MCF 10A (cell line): ENCODE measurements at places on chromosomes 3 and 15. TPM values are rescaled to one million over a fixed set of nuclear protein-coding genes. Genes with fewer than 3 reads are reported as not detected.

The WNT5A gene
- total RNA-seq, result 9.5 and 14.5 TPM in 2 replicates

- peaks cover 14% of the 10 kb centered on the region for H3K36me3 ChIP-seq
- no peak for DNase-seq
- no peak overlapping the region for H3K27ac ChIP-seq
- H3K27me3 ChIP-seq, result no peaks in the 10 kb centered on the region
- H3K4me1 ChIP-seq, result no peaks in the 10 kb centered on the region
- H3K4me3 ChIP-seq, result no peak overlapping the region
Observed at GRCh38 chr3:124965413-124965812, 30.9 kb upstream of the MUC13 start.

The HYAL2 gene
- 11.6 and 12.6 TPM in 2 replicates for total RNA-seq

DNA sequence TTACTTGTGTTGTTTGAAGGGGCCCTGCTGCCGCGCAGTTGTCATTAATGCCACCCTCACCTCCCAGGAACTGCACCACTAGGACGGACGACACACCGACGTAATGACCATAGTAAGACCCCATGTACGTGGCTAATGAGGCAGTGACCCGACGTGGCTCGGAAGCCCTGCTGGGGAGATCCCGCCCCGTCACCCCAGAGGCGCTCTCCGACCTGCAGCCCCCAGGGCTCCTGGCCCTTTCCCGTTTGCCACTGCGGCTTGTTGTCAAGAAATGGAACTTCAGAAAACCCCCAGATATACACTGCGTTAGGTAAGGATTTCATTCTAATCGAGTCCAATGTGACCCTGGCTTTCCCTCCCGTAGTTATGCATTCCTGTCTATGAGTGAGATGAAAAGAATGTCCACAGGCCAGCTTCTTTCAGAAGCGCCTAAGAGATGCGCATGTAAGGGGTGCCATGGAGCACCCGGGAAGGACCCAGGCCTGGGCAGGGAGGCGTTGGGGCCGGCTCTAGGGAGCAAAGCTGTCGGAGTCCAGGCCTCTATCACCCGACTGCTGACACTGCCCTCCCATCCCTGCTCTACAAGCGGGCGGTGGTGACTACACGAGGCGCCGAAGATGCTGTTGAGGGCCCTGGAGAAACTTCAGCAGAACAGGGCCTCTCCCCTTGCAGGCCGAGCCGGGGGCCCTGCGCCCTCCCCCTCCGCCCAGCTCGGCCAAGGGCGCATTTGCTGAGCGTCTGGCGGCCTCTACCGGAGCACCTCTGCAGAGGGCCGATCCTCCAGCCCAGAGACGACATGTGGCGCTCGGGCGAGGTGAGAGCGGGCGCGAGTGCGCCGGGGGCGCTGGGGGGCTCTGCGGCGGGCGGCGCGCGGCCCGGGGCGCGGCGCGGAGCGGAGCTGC lies at the start of gene GABRA5:
Gene GABRA5, plus strand, starts transcription at position 765 of the 902 bp plus-strand sequence. CDS start 2,187 bp downstream, outside the sequence.
- H3K27me3 ChIP-seq, result no peaks in the 10 kb centered on the region
- H3K4me1 ChIP-seq, result no peaks in the 10 kb centered on the region
- no peak within 1 kb of the TSS for H3K4me3 ChIP-seq

- H3K4me3 ChIP-seq, result no peak overlapping the region
- H3K27ac ChIP-seq, result no peak overlapping the region
- no peaks in the 10 kb centered on the region for H3K4me1 ChIP-seq
- no peaks in the 10 kb centered on the region for H3K36me3 ChIP-seq
- no peaks in the 10 kb centered on the region for H3K27me3 ChIP-seq
Observed at GRCh38 chr3:60629816-60630215, 621.4 kb downstream of the FHIT start.

The TGM4 gene
- total RNA-seq, result 1.1 and 2.5 TPM in 2 replicates

GRCh38 chr15:63319065-63319464 lies 41.7 kb downstream of the APH1B start:
- H3K27ac ChIP-seq, result no peak overlapping the region
- no peaks in the 10 kb centered on the region for H3K27me3 ChIP-seq
- no peaks in the 10 kb centered on the region for H3K36me3 ChIP-seq
- DNase-seq, result no peak
- H3K4me3 ChIP-seq, result no peak overlapping the region
- no peaks in the 10 kb centered on the region for H3K4me1 ChIP-seq

DNA sequence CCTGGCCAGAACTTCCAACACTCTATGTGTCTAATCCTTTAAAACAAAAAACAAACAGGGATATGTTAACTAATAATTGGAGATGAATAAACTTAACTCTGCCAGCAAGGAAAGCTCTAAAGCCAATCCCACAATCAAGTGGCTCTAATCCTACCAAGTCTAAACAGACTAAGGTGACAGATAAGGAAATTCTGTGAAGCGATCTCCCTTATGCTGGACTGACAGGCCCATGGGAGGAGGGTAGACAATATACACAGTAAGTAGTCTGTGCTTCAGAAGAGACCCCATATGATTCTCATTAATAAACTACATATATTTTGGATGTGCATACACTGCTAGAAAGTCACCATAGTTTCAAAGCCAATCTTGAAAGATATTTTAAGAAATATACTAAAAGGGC lies 10.1 kb downstream of the VPS13C start:
- H3K36me3 ChIP-seq, result no peaks in the 10 kb centered on the region
- H3K4me1 ChIP-seq, result peaks cover 11% of the 10 kb centered on the region
- no peak overlapping the region for H3K4me3 ChIP-seq
- H3K27me3 ChIP-seq, result no peaks in the 10 kb centered on the region

DNA sequence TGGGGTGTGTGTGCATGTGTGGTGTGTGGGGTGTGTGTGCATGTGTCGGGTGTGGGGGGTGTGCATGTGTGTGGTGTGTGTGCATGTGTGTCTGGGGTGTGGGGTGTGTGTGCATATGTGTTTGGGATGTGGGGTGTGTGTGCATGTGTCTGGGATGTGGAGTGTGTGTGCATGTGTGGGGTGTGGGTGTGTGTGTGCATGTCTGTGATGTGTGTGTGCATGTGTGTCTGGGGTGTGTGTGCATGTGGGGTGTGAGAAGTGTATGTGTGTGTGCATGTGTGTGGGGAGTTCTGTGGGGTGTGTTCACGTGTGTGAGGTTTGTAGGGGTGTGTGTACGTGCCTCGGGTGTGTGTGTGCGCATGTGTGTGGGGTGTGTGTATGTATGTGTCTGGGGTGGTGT lies 6.7 kb upstream of the OCA2 start:
- H3K36me3 ChIP-seq, result peaks cover 11% of the 10 kb centered on the region
- no peaks in the 10 kb centered on the region for H3K27me3 ChIP-seq
- DNase-seq, result no peak

The GP5 gene
- total RNA-seq, result 0.15 TPM in 1 of 2 replicates, not detected in the other

- H3K4me1 ChIP-seq, result peaks cover 14% of the 10 kb centered on the region
- DNase-seq, result peak; percentile 23
- no peak overlapping the region for H3K27ac ChIP-seq
- no peaks in the 10 kb centered on the region for H3K36me3 ChIP-seq
Observed at GRCh38 chr3:13494463-13495350, 14.6 kb downstream of the HDAC11 start.

GRCh38 chr3:87435926-87436620 lies 159.7 kb upstream of the POU1F1 start:
- H3K27ac ChIP-seq, result no peak overlapping the region
- no peaks in the 10 kb centered on the region for H3K36me3 ChIP-seq
- no peaks in the 10 kb centered on the region for H3K27me3 ChIP-seq
- H3K4me3 ChIP-seq, result no peak overlapping the region
- peaks cover 18% of the 10 kb centered on the region for H3K4me1 ChIP-seq
- no peak for DNase-seq

DNA sequence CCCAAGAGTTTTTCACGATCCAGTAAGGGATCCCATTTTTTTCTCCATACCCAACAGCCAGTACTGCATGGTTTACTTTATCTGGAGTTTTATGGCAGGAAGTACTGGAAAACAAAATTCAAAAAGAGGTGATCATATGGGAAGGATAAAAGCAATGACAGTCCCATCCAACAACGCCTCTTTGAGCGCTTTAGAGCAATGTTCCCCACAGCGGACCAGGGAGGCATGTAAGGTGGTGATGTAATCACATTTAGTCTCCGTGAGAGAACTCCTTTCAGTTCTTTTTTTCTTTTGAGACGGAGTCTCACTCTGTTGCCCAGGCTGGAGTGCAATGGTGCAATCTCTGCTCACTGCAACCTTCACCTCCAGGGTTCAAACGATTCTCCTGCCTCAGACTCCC lies 21.8 kb downstream of the CTSH start:
- H3K27ac ChIP-seq, result no peak overlapping the region
- peaks cover 5% of the 10 kb centered on the region for H3K4me1 ChIP-seq
- DNase-seq, result no peak
- H3K27me3 ChIP-seq, result no peaks in the 10 kb centered on the region
- no peak overlapping the region for H3K4me3 ChIP-seq

DNA sequence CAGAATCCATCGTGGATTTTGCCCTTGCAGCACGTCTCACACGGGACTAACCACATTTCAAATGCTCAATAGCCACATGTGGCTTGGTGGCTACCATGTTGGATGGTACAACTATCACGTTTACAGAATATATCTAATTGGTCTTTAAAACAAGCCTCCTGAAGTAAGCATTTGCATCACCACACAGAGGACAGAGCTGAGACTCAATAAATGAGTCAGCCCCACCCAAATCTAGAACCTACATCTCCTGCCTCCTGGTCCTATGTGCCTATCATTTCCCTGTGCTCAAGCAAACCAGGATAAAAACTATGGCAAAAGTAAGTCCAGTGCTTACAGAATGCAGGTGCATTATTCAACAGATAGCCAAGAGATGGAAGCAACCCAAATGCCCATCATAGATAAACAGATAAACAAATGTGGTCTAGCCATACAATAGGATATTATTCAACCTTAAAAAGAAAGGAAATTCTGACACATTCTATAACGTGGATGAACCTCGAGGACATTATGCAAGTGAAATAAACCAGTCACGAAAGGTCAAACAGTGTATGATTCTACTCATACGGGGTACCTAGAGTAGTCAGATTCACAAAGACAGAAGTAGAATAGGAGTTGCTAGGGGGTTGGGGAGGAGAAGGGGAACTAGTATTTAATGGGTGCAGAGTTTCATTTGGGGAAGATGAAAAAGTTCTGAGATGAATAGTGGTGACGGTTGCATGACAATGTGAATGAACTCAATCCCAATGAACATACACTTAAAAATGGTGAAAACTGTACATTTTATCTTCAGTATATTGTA lies 43.9 kb downstream of the SRGAP3 start:
- no peaks in the 10 kb centered on the region for H3K27me3 ChIP-seq
- no peak overlapping the region for H3K27ac ChIP-seq
- DNase-seq, result no peak
- no peaks in the 10 kb centered on the region for H3K36me3 ChIP-seq

The CHL1 gene
- not detected in 2 replicates for total RNA-seq

The CHRNA7 gene
- total RNA-seq, result 0.20 and 0.23 TPM in 2 replicates

- DNase-seq, result no peak
- H3K4me3 ChIP-seq, result no peak overlapping the region
- H3K27me3 ChIP-seq, result no peaks in the 10 kb centered on the region
- no peaks in the 10 kb centered on the region for H3K36me3 ChIP-seq
Observed at GRCh38 chr3:14440168-14440518, 37.7 kb downstream of the SLC6A6 start.

The NR1I2 gene
- not detected in 2 replicates for total RNA-seq

DNA sequence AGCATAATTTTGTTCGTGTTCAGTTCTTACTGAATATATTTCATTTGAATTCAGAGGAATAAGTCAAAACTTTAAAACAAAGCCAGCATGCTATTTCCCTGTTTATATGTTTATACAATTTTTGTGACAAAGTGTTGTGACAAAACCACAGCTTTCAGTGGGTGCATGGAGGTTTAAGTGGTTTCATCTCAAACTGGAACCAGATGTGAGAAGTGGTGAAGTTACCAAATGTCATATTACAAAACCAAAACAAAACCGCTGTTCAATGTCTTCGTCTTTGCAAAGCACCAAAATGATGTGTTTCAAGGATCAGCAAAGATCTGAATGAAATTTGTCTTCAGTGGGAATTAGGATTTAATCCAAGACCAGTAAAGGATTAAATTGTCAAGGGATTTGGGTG lies 59.3 kb upstream of the OSTN start:
- H3K36me3 ChIP-seq, result no peaks in the 10 kb centered on the region
- no peak overlapping the region for H3K27ac ChIP-seq
- no peaks in the 10 kb centered on the region for H3K27me3 ChIP-seq

The ARNT2 gene
- total RNA-seq, result 1.6 and 2.6 TPM in 2 replicates

The CCR8 gene
- not detected in 2 replicates for total RNA-seq

The CIDEC gene
- total RNA-seq, result not detected in 2 replicates

DNA sequence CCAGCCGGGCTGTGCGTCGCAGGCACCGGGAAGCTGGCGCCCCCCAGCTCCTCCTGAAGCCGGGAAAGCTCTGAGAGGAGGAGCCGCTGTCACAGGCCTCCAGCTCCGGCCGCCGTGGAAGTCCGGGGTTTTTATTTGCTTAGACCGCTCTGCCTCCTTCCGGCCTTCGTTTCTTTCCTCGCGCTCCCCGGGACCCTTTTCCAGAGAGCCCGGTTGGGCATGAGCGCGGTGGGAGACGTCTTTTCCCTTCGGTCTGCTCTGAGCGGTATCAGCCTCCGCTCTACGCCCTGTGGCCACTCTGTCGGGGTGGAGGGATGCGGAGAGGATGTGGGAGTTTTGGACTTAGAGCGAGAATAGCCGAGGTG lies 559 bp downstream of the SENP5 start:
- peak; percentile 22 for DNase-seq
- H3K36me3 ChIP-seq, result peaks cover 6% of the 10 kb centered on the region
- peak overlapping the region; percentile 93 for H3K27ac ChIP-seq
- H3K4me3 ChIP-seq, result peak overlapping the region; percentile 90
- no peaks in the 10 kb centered on the region for H3K4me1 ChIP-seq
- no peaks in the 10 kb centered on the region for H3K27me3 ChIP-seq

GRCh38 chr3:60528651-60529050 lies 722.6 kb downstream of the FHIT start:
- no peaks in the 10 kb centered on the region for H3K27me3 ChIP-seq
- no peak overlapping the region for H3K4me3 ChIP-seq
- H3K4me1 ChIP-seq, result no peaks in the 10 kb centered on the region
- no peak for DNase-seq
- H3K27ac ChIP-seq, result no peak overlapping the region

DNA sequence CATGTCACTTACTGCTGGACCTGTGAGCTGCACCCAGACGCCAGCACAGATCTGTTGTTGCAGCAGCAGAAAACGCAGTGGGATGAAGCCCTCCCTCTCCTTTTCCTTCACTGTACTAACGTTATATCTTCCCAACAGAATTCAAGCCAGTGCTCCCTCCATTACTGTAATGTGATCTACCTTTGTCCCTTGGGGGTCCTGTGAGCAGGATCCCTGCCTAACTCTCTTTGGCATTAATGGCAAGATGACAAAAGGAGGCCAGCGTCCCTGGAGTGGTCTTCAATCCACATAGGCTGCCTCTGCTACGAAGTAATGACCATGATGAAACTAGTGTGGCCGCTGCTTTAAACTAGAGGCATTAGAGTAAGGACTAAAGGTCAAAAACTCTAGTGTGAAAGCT lies 69.3 kb upstream of the SOX14 start:
- DNase-seq, result no peak
- no peaks in the 10 kb centered on the region for H3K36me3 ChIP-seq
- H3K4me1 ChIP-seq, result no peaks in the 10 kb centered on the region

GRCh38 chr3:85180-85579 lies 111.4 kb upstream of the CHL1 start:
- H3K27ac ChIP-seq, result no peak overlapping the region
- no peaks in the 10 kb centered on the region for H3K36me3 ChIP-seq
- no peak overlapping the region for H3K4me3 ChIP-seq

GRCh38 chr3:15982667-15983196 lies 185.0 kb upstream of the ANKRD28 start:
- peak; percentile 92 for DNase-seq
- no peaks in the 10 kb centered on the region for H3K27me3 ChIP-seq
- H3K4me3 ChIP-seq, result peak overlapping the region; percentile 69
- H3K27ac ChIP-seq, result peak overlapping the region; percentile 96
- H3K4me1 ChIP-seq, result peaks cover 23% of the 10 kb centered on the region

GRCh38 chr15:48394970-48395369 lies 63.7 kb downstream of the DUT start:
- H3K27me3 ChIP-seq, result no peaks in the 10 kb centered on the region
- DNase-seq, result no peak
- no peaks in the 10 kb centered on the region for H3K36me3 ChIP-seq
- no peak overlapping the region for H3K27ac ChIP-seq

The GPR15 gene
- not detected in 2 replicates for total RNA-seq

The GOLGA8H gene
- 0.70 and 0.71 TPM in 2 replicates for total RNA-seq
